ENCODE measurements at places on chromosomes 3 and 15. TPM values are rescaled to one million over a fixed set of nuclear protein-coding genes. Genes with fewer than 3 reads are reported as not detected.
A peak's percentile ranks its signal among the peaks of the same experiment; 100 is the strongest.

DNA sequence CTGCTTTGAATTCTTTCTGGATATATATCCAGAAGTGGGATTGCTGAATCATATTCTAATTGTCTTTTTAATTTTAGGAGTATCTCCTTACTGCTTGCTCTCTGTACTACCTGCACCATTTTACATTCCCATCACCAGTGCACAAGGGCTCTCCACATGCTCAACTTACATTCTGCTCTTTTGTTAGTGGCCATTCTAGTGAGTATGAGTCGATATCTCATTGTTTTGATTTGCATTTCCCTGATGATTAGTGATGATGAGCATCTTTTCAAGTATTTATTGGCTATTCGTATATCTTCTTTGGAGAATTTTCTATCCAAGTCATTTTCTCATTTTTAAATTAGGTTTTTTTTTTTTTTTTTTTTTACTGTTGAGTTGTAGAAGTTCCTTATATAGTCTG is 29.5 kb downstream of the PFN2 start:
- H3K4me3 ChIP-seq = no peak overlapping the region
- no peaks in the 10 kb centered on the region for H3K27me3 ChIP-seq
- DNase-seq = no peak
- no peak overlapping the region for H3K27ac ChIP-seq

DNA sequence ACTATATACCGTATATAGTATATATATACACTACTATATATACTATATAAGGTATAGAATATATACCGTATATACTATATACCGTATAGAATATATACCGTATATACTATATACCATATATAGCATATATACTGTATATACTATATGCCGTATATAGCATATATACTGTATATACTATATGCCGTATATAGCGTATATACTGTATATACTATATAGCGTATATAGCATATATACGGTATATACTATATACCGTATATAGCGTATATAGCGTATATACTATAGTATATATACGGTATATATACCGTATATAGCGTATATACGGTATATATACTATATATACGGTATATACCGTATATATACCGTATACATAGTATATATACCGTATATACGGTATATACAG is 22.6 kb upstream of the HDGFL3 start:
- no peaks in the 10 kb centered on the region for H3K27me3 ChIP-seq
- no peaks in the 10 kb centered on the region for H3K4me1 ChIP-seq
- no peak overlapping the region for H3K27ac ChIP-seq
- H3K36me3 ChIP-seq = no peaks in the 10 kb centered on the region
- DNase-seq = no peak

The SPINT1 gene
- 5.4 TPM for total RNA-seq

DNA sequence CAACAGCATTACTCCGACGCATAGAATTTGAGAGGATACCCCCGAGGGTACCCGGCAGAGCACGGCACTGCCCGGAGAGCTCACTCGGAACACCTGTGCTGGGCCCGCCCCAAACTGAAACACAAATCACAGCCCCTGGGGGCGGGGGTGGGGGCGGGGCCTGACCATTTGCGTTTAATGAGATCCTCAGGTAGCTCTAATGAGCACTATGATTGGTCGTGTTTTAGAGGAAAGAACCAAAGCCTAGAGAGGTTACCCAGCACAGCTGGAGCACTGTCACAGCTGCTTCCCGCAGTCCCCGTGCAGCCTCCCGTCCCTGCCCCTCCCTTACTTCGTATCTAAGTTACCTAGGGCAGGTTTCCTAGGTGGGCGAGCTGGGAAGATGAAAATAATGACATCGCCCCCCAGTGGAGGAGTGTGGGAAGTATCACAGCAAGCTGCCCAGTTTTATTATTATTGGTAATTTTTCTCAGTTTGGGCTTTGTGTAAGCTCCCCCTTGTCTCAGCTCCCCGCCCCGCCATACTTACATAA is 187.1 kb downstream of the PDE8A start:
- H3K27ac ChIP-seq = no peak overlapping the region
- no peak overlapping the region for H3K4me3 ChIP-seq
- DNase-seq = no peak

DNA sequence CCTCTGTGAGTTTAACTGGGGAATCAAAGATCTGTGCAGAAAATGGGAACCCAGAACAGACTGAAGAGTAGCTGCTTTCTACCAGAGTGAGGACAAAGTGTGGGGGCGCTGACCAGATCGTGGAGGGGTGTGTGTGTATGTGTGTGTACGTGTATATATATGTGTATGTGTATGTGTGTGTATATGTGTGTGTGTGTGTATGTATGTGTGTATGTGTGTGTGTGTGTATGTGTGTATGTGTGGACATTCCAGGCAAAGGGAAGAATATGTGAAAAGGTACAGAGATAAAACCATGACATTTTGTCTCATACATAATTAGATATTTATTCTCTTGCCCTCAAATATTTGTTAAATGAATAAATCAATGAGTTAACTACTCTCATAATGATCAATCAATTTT is 54.9 kb upstream of the DPPA4 start:
- H3K4me1 ChIP-seq = no peaks in the 10 kb centered on the region
- H3K4me3 ChIP-seq = no peak overlapping the region
- DNase-seq = no peak
- H3K36me3 ChIP-seq = no peaks in the 10 kb centered on the region
- no peak overlapping the region for H3K27ac ChIP-seq
- no peaks in the 10 kb centered on the region for H3K27me3 ChIP-seq

DNA sequence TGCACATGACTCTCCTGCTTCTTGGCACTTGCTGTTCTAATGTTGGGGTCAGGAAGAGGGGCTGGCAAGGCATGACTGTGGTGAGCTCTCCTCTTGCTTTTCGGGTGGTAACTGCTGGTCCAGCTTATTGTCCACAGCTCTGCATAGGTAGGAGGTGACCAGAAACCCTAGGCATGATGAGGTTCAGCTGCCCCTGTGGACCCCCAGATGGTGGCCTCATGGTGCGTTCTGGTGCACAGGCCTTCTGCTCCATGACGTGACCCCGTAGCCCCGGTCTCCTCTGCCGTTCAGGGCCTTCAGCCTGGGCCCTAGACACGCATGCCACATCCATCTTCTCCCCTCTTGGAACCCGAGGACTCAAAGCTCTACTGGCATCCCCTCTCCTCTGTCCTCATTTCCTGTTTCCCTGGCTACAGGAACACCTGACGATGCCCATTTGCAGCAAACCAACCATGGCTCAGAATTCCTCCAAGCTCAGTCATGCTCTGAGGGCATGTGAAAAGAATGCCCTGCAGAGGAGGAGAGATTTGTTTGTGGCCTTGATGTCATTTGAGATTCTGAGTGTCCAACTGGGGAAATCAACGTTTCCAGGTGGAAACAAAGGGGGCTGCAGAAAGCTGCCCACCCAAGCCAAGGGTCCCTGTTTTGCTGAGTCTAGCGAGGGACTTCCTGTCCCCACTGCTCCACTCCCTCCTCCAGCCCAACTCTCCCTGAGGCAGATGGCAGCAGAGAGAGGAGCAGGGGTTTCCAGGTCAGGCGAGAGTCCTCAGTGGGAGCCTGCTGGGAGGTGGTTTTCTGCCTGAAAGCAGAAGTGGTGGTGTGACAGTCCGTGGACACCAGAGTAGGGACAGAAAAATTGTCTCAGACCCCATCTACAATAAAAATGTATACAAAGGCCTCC is 198.7 kb upstream of the LYSMD4 start:
- DNase-seq = no peak
- H3K27ac ChIP-seq = no peak overlapping the region
- no peak overlapping the region for H3K4me3 ChIP-seq
- no peaks in the 10 kb centered on the region for H3K4me1 ChIP-seq
- H3K27me3 ChIP-seq = no peaks in the 10 kb centered on the region
- H3K36me3 ChIP-seq = no peaks in the 10 kb centered on the region

The CEMIP gene
- not detected for total RNA-seq

- no peak for DNase-seq
- H3K4me3 ChIP-seq = no peak overlapping the region
- no peaks in the 10 kb centered on the region for H3K4me1 ChIP-seq
- H3K27me3 ChIP-seq = no peaks in the 10 kb centered on the region
Measured at GRCh38 chr15:91584895-91585294, 268.6 kb upstream of the SLCO3A1 start.

The TMEM207 gene
- not detected for total RNA-seq

DNA sequence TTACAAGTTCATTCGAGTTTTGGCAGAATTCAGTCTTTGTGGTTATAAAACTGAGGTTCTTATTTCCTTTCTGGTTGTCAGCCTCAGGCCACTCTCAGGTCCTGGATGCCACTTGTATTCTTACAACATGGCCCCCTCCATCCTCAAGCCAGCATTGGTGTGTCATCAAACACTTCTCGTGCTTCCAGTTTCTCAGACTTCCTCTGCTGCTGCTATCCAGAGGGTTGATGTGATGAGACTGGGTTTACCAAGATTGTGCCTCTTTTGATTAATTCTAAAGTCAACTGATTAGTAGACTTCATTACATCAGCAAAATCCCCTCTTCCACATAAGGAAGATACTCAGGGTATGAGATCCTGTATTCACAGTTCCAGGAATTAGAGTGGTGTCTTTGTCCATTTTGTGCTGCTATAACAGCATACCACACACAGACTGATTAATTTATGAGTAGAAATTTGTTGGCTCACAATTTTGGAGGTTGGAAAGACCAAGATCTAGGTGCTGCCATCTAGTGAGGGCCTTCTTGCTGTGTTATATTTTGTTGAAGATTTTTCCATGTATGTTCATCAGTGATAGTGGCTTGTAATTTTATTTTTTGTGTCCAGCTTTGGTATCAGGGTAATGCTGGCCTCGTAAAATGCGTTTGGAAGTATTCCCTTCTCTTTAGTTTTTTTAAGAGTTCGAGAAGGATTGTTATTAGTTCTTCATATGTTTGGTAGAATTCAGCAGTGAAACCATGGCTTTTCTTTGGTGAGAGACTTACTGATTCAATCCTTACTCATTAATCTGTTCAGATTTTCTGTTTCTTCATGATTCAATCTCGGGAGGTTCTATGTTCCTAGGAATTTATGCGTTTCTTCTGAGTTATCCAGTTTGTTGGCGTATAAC is 11.1 kb downstream of the LRCH3 start:
- H3K27me3 ChIP-seq = no peaks in the 10 kb centered on the region
- peak; percentile 27 for DNase-seq
- no peaks in the 10 kb centered on the region for H3K4me1 ChIP-seq
- no peaks in the 10 kb centered on the region for H3K36me3 ChIP-seq
- no peak overlapping the region for H3K27ac ChIP-seq

DNA sequence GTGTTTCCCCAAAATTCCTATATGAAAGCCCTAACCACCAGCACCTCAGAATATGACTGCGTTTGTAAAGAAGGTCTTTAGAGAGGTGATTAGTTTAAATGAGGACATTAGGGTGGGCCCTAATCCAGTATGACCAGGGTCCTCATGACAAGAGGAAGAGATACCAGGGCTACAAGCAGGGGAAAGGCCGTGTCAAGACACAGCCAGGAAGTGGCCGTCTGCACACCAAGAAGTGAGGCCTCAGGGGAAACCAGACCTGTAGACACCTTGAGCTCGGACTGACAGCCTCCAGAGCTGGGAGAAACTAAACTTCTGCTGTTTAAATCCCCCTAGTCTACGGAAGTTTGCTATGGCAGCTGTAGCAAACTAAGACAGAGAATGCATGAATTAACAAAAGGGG is 14.2 kb downstream of the KIF7 start:
- no peaks in the 10 kb centered on the region for H3K36me3 ChIP-seq
- no peak overlapping the region for H3K4me3 ChIP-seq
- H3K4me1 ChIP-seq = no peaks in the 10 kb centered on the region
- no peak overlapping the region for H3K27ac ChIP-seq

DNA sequence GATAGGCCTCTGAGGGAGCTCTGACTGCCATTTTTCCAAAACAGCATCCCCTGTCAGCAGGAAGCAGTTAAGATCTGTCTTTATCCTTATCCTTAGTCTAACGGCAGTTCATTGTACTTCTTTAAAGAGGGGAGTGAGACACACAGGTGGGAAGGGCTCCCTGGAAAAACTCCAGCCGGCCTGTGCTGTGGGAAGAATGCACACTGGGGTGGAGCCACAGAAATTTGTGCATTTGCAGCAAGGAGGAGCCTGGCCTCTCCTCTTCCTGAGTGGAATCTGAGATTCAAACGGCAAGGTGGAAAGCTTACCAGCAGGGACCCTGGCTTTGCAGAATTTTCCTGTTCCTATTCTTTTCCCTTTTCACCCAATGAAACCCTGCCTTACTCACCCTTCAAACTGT is 1209.4 kb downstream of the ROBO2 start:
- H3K36me3 ChIP-seq = no peaks in the 10 kb centered on the region
- no peak overlapping the region for H3K4me3 ChIP-seq
- no peak overlapping the region for H3K27ac ChIP-seq
- no peaks in the 10 kb centered on the region for H3K4me1 ChIP-seq
- H3K27me3 ChIP-seq = no peaks in the 10 kb centered on the region

DNA sequence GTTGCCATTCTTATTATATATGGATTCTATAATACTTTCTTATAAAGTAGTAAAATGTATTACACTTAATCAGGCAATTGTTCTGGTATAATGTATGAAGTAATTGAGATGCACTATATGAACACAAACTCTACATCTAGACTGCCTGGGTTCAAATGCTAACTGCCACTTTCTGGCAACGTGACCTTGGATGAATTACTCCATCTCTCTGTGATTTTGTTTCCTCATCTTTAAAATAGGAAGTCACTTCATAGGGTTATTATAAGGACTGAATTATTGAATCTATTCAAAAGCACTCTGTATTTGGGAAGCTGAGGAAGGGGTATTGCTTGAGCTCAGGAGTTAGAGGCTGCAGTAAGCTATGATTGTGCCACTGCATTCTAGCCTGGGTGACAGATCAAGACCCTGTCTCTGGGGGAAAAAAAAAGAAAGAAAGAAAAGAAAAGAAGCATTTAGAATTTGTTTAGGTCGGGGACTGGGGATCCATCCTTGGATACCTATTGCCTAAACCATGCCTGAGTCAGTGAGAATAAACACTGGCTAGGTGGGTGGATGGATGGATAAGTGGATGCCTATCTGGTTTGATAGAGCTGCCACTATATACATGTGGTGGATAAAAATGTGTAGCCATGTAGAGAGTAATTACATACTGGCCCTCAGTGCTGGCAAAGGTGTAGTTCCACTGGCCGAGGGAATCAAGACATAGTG is 2.5 kb downstream of the TM4SF1 start:
- H3K4me3 ChIP-seq = peak overlapping the region; percentile 26
- no peaks in the 10 kb centered on the region for H3K27me3 ChIP-seq
- peaks cover 57% of the 10 kb centered on the region for H3K4me1 ChIP-seq
- no peaks in the 10 kb centered on the region for H3K36me3 ChIP-seq
- peak overlapping the region; percentile 86 for H3K27ac ChIP-seq
- no peak for DNase-seq

GRCh38 chr3:106813742-106814141 is 563.5 kb upstream of the CCDC54 start:
- no peak for DNase-seq
- H3K36me3 ChIP-seq = no peaks in the 10 kb centered on the region
- H3K4me3 ChIP-seq = no peak overlapping the region
- H3K27me3 ChIP-seq = no peaks in the 10 kb centered on the region
- H3K27ac ChIP-seq = peak overlapping the region; percentile 5

Data from tibial nerve (tissue), 4 donors.